Amygdala (tissue), 56 donors: ENCODE measurements at places on chromosomes 2 and 18.

- DNase-seq, result no peak
Observed at GRCh38 chr18:10453261-10453805, 1.1 kb upstream of the APCDD1 start.

- no peak for DNase-seq
Observed at GRCh38 chr2:205270689-205271088, 411.6 kb upstream of the NRP2 start.

- no peak for DNase-seq
Observed at GRCh38 chr2:217162533-217162932, 302.7 kb upstream of the TNP1 start.

DNA sequence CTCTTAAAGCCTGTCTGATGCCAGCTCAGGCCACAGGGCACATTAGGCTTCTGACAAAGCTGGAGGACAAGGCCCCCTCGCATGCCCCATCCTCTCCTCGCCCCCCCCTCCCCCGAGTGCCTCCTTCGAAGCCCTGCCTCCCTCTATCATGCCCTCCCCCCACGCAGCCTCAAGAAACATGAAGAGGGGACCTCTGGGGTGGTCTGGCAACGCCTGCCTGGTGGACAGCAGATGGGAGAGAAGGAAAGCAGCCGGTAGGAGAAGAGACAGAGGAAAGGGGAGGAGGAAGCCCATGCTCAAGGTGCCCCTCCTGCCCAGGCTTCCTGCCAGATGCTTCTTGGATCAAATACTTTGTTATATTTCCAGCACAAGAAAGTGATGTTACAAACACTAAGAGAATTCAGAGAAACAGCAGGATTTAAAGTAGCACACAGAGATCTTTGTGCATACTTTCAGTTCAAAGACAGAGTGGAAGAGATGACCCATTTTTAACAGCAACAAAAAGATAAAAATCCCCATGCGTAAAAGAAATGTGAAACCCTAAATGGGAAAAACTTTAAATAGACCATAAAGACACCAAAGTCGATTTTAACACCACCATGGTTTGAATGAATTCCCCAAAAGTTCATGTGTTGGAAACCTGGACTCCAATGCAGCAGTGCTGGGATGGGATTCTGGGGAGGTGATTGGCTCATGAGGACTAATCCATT is 19.0 kb downstream of the BOK start:
- no peak for DNase-seq
